ENCODE measurements at places on chromosomes 4 and X. TPM values are rescaled to one million over a fixed set of nuclear protein-coding genes. Genes with fewer than 3 reads are reported as not detected.

The RPL10 gene
- 8,695 TPM for total RNA-seq

The RBMXL3 gene
- not detected for total RNA-seq

The PHOX2B gene
- not detected for total RNA-seq

The CAMK2D gene
- total RNA-seq: 47.7 TPM

The GLRB gene
- total RNA-seq: 19.0 TPM

The TRIM61 gene
- total RNA-seq: 0.44 TPM

The TMPRSS11B gene
- not detected for total RNA-seq

The STK32B gene
- 4.6 TPM for total RNA-seq

The SUPT20HL2 gene
- not detected for total RNA-seq

The XAGE1A gene
- not detected for total RNA-seq

The INTU gene
- 22.4 TPM for total RNA-seq

The WNK3 gene
- 3.3 TPM for total RNA-seq

The DCAF12L2 gene
- total RNA-seq: 0.29 TPM

The HS3ST1 gene
- total RNA-seq: 1.6 TPM

The PNMA6A gene
- 0.33 TPM for total RNA-seq

The PRKG2 gene
- total RNA-seq: 1.3 TPM

The AMMECR1 gene
- total RNA-seq: 8.2 TPM

The NKX3-2 gene
- total RNA-seq: not detected

The CTAG2 gene
- not detected for total RNA-seq

The NLGN4X gene
- total RNA-seq: 2.0 TPM

The DUX4 gene
- total RNA-seq: not detected

The ZNF185 gene
- total RNA-seq: 7.5 TPM

The NALF2 gene
- total RNA-seq: not detected

The FRG2 gene
- total RNA-seq: not detected

The MAP3K15 gene
- total RNA-seq: not detected

The GABRE gene
- total RNA-seq: 42.0 TPM

The AMBN gene
- not detected for total RNA-seq

The PAK3 gene
- total RNA-seq: 21.1 TPM

The TBC1D9 gene
- 195 TPM for total RNA-seq

The LDOC1 gene
- 4.5 TPM for total RNA-seq

The CENPVL1 gene
- not detected for total RNA-seq

The CAPN6 gene
- 5.6 TPM for total RNA-seq

The ALB gene
- total RNA-seq: 9.1 TPM

The CTAG1A gene
- not detected for total RNA-seq

The SLC26A1 gene
- 0.33 TPM for total RNA-seq

The CFI gene
- total RNA-seq: 32.1 TPM

The NIPAL1 gene
- 2.0 TPM for total RNA-seq

The NSG1 gene
- total RNA-seq: 0.48 TPM

The TMPRSS11D gene
- total RNA-seq: not detected

The AFM gene
- not detected for total RNA-seq

The NUDT6 gene
- total RNA-seq: 8.2 TPM

The ASB12 gene
- total RNA-seq: not detected

The OPHN1 gene
- 20.2 TPM for total RNA-seq

The CLDN2 gene
- total RNA-seq: 0.33 TPM

The CT83 gene
- total RNA-seq: not detected

The NDNF gene
- 5.1 TPM for total RNA-seq

The FMR1 gene
- 52.4 TPM for total RNA-seq

The NCAPG gene
- 0.96 TPM for total RNA-seq

The EXOC1L gene
- not detected for total RNA-seq

Measured in breast epithelium (tissue), 4 donors.